ENCODE measurements at places on chromosomes 12 and 14.

DNA sequence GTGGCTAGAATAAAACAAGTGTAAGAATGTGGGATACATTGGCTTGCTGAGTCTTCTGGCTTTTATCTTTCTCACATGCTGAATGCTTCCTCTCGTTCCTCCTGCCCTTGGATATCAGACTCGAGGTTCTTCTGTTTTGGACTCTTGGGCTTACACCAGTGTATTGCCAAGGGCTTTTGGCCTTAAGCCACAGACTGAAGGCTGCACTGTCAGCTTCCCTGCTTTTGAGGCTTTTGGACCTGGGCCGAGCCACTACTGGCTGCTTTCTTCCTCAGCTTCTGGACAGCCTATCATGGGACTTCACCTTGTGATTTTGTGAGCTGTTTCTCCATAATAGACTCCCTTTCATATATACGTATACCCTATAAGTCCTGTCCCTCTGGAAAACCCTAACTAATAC, 300.9 kb upstream of the STXBP6 start:
- no peak for DNase-seq

GRCh38 chr12:87801860-87802720, 227.1 kb downstream of the C12orf50 start:
- no peak for DNase-seq

DNA sequence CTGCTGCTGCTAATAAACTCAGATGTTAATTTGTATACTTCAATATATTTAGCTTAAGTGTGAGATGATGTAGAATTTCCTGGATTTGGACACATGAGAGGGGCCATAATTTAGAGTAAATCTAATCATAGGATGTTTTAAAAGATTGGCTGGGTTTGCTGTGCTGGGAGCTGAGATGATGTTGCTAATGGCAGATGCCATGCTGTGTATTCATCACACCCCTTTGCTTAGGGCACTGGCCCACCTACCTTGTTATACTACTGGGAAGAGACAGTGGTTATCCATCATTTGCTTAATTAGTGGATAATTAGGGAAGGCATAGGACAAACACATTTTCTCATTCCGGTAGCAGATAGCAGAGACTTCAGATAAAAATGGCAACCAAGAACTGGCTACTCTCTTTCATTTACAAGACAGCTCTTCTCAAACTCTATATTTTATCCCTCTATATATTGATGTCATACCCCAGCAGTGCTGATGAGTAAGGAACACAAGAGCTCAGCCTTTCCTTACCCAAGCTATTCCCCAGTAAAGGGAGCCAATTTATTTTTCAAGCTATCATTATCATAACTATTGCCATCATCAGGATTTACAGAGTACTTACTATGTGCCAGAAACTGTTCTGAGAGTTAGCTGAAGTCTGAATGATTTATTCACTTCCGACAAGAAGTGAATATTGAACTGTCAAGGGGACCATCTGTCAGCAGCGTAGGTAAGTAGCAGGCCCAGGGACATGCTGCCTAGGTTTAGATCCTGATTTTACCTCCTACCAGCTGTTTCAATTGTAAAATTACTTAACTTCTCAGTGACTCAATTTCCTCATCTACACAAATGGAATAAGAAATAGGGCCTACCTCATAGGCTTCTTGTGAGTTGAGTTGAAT, 204.6 kb upstream of the FLRT2 start:
- no peak for DNase-seq

- DNase-seq, result no peak
These were observed 309.9 kb downstream of the BCL11B start for GRCh38 chr14:98962118-98962517.

- no peak for DNase-seq
These were observed 5.3 kb downstream of the OASL start for GRCh38 chr12:121033625-121034349.

GRCh38 chr14:100348253-100348729, 25.2 kb downstream of the SLC25A47 start:
- DNase-seq, result no peak

GRCh38 chr12:54859502-54859901, 5.2 kb downstream of the MUCL1 start:
- no peak for DNase-seq

DNA sequence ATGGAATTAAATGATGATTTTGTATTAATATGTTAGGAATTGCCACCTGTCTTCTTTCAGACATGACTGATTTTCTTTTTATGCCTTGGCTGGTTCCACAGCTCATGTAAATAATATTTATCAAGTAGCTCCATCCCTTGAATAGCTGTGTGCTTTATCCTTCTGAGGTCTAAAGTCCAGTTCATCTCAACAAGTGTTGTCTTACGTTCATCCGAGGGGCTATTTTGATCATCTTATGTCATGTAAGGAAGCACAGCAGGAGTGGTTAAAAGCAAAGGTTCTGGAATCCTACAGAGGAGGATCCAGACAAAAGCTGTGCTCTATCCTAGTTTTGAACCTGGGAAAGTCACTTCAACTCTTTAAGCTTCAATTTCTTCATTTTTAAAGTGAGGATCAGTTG, 123.7 kb upstream of the ATP2B1 start:
- no peak for DNase-seq
